ENCODE measurements at places on chromosomes 5 and 9.

DNA sequence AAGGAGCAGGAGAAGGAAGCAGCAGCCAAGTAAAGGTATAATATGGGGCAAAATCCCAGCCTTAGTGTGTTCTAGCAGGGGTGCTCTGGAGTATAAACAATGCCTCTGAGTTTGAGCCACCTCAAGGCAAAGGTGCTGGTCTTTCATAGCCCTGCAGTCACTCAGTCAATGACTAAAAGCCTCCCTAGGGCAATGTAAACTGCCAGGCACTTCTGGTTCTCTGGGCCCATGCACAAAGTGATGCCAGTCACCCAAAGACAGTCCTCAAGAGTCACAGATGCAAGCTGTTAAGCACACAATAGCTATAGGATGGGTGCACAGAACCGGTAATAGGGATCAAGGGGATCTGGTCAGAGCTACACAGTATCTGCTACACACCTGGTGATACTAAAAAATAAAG, 12.6 kb downstream of the ZBTB5 start:
- DNase-seq, result no peak

- DNase-seq, result no peak
These were observed 39.4 kb downstream of the LYRM7 start for GRCh38 chr5:131210151-131210510.

DNA sequence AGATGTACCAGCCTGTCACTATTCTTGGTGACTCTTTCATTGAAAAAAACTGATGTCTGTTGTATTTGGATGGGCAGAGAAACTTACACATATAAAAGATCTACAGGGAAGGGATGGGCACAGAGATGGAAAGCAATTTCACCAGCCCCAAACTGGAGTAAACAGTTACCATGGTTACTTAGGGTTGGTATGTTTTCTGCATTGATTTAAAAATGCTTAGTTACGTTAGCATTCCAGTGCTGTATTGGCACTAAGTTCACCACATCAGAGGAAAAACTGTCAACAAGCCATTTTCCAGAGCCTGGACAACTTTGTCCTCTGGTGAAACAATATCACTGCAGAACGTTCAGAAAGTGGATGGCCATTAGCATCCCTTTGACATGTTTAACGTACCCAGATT, 28.0 kb downstream of the MARCHF3 start:
- no peak for DNase-seq

DNA sequence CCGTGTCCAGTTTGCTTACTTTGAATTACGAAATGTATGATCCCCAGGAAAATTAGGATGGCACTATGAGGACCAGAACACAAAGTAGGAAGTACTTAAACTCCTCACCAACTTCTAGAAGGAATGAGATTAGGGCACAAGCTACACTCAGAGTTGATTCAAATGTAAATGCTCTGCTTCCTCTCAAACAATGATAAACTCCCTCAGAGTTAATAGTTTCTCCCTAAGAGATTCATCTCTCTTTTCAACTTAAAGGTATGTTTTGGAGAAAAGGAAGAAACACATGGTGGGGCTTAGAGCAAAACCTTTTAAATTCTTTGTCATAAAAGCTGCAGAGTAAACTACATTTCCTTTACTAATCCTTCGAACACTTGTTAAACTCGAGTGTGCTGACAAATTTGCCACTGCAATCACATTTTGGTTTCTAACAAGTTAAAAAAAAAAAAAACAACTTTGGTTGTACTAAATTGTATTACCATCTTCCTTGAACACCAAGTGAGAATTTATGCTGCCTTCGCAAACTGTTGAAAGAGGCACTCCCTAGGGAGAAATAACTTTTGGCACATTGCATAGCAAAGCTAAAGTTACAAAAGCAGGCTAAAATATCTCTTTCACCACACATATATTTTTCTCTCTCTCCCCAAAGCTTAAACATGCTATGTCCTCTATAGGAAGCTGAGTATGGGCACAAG, 66.6 kb downstream of the DENND1A start:
- peak; percentile 57 for DNase-seq

DNA sequence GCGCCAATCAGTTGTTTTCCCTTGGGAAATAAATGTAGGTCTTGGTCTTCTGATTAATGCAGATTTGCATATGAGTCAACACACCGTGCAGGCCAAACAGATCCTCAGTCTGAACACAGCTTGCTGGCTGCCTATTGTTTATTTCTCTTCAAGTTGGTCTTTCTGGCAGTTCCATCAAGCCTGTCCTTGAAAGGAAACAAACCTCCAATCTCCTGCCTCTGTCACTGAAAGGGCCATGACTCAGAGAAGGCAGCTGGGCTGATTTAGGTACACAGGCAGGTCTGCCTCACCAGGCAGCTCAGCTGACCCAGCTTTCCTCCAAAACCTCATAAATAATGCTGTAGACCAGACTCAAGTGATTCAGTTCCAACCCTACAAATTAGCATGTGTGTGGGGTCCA, 175.9 kb downstream of the MAN2A1 start:
- peak; percentile 72 for DNase-seq

- DNase-seq, result no peak
These were observed 5.1 kb downstream of the SPINK1 start for GRCh38 chr5:147826361-147826760.

DNA sequence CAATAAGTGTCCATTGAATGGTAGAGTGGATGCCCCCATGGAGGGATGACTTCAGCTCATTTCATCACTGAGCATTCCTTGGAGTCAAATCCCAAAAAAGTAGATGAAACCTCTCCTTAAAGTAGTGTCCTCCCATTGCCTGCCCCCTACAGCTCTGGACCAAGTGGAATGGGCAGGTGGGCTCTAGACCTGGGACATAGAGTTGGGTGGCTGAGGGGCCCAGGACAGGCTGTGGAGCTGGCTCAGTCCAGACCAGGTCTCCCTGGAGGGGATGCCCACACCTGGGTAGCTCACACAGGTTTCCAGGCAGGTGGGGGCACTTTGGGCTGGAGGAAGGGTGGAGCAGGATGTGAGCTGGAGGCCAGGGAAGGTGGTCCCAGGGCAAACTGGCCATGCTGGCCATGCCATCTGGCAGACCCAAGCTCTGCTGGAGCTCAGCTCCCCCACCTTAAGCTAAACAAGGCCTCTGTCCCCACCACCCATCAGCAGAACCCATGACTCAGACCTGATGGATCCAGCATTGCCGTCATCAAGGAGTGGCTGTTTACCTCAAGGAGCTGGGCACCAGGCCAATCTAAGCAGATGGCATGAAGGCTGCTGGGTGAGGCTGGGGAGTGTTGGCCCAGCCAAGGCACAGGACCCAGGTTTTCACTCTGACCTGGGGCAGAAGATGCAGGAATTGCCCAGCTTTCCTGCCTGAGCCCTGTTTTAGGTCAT, 6.2 kb upstream of the SPINK4 start:
- DNase-seq, result peak; percentile 41

DNA sequence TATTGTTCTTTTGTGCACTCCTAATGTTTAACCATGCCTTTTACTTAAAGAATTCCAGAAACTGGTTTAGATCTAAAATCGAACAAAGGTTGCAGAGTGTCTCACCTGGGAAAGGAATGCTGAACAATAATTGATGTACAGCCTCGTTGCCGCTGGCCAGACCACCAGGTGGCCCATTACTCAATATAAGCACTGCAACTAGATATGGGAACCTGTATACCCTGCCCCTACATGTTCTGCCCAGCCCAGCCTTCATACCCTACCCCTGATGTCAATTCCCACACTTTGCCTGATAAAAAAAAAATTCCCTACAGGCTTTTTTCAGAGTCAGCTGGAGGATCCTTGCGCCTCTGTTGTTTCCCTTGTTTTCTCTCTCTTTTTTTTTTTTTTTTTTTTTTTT, 13.8 kb downstream of the HINT1 start:
- DNase-seq, result no peak
